ENCODE measurements at places on chromosomes 4 and X.

- no peak for DNase-seq
Measured at GRCh38 chr4:185852961-185853360, 41.0 kb upstream of the SORBS2 start.

DNA sequence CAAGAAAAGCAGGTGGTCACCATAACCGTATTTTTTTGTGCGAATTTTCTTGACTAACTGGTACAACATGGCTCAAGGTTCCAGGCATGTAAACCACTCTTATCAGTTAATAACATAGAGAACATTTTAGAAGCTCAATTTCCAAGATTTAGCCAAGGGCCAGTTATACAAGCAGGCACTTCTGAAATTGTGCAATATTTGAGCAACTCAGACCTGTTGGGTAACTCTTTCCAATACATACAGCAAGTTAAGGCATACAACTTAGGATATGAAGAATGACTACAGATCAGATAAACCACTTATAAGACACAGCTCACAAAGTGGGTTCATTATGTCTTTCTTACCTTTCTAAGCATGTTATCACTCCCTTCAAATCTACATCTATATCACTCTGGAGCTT lies 43.9 kb downstream of the ZNF280C start:
- DNase-seq = no peak

DNA sequence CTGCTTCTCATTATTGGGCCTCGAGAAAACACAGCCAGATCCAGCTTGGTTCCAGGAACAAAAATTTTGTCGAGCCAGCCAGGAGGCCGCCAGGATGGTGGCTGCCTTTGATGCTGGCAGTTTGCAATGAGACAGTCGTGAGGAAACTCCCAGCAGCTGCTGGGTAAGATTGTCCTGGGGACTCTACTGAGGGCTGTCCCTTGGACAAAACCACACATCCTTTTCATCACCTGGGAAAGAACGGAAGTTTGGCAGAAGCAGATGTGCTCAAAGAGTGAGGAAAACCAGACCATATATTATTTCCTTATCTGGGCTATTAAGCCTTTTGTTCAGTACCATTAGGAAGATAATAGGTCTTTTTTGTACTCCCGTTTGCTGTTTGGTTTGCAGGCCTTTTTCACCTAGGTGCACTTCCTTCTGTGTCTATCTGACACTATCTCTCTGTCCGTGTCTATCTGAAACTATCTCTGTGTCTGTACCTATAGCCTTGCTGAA lies 13.4 kb upstream of the PAPSS1 start:
- no peak for DNase-seq

DNA sequence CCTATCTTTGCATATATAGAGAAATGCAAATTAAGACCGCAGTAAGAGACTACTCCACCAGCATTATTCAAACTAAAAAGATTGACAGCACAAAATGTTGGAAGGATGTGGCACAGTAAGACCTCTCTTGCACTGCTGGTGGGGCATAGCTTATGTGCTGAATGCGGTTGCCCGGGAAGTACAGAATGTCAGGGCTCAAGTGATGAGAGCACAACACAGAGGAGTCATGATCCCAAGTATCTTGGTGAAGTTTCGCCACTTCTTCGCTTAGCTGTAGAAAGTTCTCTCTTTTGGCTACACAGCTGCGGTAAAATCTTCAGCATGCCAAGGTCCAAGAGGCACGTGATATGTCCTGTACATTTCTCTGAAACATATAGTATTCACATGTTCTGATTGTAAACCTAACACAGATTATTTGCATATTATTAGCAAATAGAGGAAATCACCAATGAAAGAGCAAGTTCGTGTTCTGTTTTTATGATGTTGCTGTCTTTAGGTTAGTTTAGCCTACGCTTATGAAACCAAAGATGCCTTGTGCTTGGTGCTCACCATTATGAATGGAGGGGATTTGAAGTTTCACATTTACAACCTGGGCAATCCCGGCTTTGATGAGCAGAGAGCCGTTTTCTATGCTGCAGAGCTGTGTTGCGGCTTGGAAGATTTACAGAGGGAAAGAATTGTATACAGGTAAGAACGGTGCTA lies 55.0 kb downstream of the HTT-AS start:
- no peak for DNase-seq

DNA sequence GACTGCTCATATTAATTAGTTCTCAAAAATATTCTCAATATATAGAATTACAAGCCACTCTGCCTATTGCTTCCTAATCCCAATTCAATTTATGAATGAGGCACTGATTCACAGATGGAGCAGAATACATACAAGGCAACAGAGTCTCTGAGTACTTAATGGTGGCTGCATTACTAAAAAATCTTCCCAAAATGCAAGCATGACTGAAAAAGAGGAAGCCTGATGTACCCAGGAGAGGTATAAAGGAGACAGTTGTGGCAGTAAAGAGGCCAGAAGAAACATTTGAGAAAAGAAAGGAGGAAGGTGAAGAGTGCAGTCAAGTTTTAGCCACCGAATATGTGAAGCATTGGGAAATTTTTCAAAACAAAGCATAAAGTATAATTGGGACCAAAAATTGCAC lies 163.2 kb upstream of the INTU start:
- DNase-seq = no peak

DNA sequence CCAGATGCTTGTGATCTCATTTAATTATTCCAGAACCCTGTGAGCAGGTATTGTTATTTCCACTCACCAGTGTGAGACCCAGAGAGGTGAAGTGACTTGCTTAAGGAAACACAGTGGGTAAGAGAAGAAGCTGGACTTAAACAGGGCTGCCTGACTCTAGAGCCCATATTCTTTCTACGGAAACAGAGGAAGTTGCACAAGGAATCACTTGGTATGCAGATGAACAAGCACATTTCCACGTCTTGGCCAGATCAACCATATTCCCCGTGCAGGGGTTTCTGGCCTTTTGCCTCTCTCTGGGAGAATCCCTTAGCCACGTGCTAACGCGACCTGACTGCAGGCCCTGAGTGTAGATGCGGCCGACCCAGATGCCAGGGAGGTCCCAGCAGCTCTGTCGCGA lies 195.5 kb upstream of the ATP6AP2 start:
- DNase-seq = no peak

DNA sequence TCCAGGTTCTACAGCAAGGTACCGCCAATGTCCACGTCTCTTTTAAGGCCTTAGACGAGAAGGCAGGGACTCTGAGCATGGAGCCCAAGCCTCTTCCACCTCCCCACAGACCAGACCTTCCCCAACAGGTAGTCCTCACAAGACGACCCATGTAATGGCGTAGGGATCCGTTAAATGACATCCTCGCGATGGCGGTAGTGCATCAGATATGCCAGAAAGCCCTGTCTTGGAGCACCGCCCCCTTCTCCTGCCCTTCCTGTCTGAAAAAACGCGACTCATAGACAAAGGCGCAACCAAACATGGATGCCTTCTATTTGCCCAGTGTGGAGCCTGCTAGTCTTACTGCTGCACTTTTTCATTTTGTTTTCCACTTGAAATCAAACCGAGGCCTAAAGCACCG lies 185.4 kb downstream of the OR13H1 start:
- DNase-seq = no peak

DNA sequence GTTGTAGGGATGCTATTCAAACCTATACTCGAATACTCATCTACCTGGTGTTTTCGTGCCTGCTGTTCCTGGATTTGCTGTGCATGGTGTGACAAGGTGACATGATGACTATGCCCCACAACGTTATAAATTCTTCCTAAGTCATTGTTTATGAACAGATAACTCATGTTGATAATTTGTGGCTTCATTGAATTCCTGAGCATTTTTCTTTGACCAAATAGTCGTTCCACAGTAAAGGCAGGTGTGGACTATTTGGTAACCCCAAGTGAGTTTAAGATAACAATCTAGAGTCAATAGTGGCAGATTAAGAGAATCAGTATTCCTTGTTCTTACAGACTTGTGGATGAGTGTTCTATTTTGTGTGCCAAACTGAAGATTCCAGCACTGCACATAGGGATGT lies 59.9 kb downstream of the SNX25 start:
- DNase-seq = no peak

DNA sequence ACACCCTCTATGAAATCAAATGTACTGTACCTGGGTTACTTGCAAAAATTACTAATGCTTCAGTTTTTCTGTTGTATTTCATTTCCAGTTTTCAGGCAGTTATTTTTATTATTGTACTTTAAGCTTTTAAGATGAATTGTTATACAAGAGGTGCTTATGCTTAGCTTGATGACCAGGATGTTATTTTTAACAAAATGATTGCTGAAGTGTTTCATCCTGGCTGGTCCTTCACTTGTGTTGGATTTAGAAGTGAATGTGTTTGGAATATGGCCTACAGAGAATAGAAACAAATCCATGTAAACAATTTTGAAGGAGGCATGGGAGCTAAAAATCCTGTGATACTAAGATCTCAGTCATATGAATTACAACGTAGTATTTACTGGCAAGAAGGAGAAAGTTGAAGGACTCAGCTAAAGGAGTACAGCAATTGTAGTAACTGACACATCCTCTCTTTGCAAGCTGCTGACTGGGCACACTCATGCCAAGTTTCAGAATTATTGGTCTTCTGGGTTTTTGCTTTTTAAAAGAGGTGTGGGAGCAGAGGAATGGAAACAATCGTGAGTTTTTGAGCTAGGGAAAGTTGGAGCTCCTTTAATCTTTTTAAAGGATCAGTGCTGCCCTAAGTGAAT lies 9.2 kb downstream of the UBE2A start:
- DNase-seq = no peak

DNA sequence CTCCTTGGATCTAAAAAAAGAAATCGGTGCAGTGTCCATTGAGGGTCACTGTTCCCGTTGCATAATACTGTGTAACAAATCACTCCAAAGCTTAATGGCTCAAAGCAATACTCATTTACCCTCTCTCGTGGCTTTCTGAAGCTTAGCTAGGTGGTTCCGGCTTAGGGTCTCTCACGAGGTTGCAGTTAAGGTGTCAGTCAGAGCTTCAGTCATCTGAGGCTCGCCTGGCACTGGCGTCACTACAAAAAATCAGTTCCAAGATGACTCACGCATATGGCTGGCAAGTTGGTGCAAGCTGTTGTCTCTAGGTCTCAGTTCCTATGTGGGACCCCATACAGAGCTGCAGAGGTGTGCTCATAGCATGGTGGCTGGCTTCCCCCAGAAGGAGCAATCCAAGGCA lies 91.0 kb downstream of the BEND2 start:
- no peak for DNase-seq

GRCh38 chr4:88188738-88189417 lies 30.4 kb upstream of the ABCG2 start:
- no peak for DNase-seq

- no peak for DNase-seq
Measured at GRCh38 chr4:55546506-55546755, 278 bp downstream of the CLOCK start.

- DNase-seq = no peak
Measured at GRCh38 chr4:98094118-98094517, 49.2 kb downstream of the STPG2 start.

GRCh38 chr4:92172203-92172602 lies 131.6 kb upstream of the GRID2 start:
- DNase-seq = no peak

GRCh38 chr4:26361297-26361696 lies 40.5 kb downstream of the RBPJ start:
- no peak for DNase-seq

DNA sequence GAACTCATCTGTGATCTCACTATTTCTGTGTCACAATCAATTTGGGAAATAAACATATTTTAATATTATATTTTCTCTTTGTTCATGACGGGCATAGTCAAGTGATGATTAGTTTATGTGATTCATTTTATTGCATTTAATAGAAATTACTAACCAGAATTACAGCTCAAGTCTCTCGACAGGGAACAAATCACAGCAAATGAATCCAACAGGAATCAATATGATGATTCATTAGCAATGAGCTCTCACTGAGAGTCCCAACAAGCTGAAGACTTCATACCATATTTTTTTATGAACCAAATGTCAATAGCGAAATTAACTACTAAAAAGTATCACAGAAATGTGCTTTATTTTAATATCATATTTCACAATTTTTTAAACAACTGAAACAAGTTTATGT lies 649.7 kb downstream of the GRID2 start:
- DNase-seq = no peak

DNA sequence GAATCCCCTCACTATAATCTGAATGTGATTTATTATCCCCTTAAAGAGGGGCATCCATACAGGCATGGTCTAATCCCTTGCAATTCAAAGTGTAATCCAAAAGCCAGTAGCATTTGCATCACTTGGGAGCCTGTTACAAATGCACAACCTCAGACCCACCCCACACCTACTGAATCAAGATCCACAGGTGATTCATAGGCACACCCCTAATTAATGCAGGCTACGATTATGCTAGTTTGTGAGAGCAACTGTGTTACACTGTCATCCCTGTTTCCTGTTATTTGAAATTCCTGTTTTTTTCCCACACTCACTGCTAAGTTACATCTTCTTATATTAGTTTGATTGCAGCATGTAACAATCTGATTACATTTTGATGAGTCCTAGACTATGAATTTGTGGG lies 120.0 kb downstream of the RAB28 start:
- no peak for DNase-seq

DNA sequence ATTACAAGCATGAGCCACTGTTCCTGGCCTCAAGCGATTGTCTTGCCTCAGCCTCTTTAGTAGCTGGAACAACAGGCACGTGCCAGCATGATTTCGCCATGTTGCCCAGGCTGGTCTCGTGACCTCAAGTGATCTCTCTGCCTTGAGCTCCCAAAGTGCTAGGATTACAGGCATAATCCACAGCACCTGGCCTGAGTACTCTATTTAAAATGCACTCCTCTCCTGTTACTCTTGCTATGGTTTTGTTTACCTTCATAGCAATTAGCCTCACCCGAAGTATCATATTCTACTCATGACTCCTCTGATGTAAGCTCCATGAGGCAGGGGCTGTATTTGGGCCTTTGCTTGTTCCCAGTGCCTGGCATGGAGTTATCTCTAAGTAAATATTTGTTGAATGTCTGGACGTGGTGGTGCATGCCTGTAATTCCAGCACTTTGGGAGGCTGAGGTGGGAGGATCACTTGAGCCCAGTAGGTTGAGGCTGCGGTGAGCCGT lies 92.5 kb upstream of the SLC34A2 start:
- no peak for DNase-seq

- no peak for DNase-seq
Measured at GRCh38 chr4:112861691-112862674, 187.5 kb upstream of the ANK2 start.

DNA sequence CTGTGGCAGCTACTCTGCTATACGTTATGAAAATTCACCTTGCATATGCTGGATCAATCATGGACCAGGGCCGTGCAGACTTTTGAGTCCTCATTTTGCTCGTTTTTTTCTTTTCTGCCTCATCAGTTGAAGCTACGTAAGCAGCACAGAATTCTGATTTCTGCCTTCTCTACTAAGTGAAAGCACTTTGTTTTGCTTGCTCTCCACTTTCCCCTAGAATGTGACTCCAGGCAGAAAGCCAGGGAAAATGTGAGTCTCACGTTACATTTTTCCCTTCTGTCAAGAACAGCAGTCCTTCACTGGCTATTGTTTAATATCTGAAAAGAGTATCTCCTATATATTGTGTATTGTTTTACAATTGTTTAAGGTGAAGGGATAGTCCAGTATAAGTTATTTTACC lies 1840.1 kb downstream of the PCDH7 start:
- no peak for DNase-seq

Measured in stimulated activated CD4-positive, alpha-beta T cell treated with anti-CD3 and anti-CD28 coated beads, Interleukin-2, amount 100 ng/mL, for 4 hours (primary cell).